Melanocyte of skin (primary cell): ENCODE measurements at places on chromosomes 1 and 21. TPM values are rescaled to one million over a fixed set of nuclear protein-coding genes. Genes with fewer than 3 reads are reported as not detected.

PTGFR gene
- total RNA-seq, result 1.4 and 1.5 TPM in 2 replicates

AURKAIP1 gene
- 117 and 131 TPM in 2 replicates for total RNA-seq

CNTN2 gene
- not detected in 2 replicates for total RNA-seq

CCDC28B gene
- total RNA-seq, result 6.9 and 13.7 TPM in 2 replicates

PGBD5 gene
- total RNA-seq, result 0.67 and 3.2 TPM in 2 replicates

S100A16 gene
- total RNA-seq, result 26.8 and 34.3 TPM in 2 replicates

ZBTB8OS gene
- 38.0 and 42.4 TPM in 2 replicates for total RNA-seq

SEC16B gene
- total RNA-seq, result 0.31 and 1.3 TPM in 2 replicates
